ENCODE measurements at places on chromosomes 7 and 10.

- DNase-seq, result no peak
Observed at GRCh38 chr7:111517549-111517951, 44.7 kb downstream of the IMMP2L start.

- no peak for DNase-seq
Observed at GRCh38 chr10:52004342-52004949, 305.1 kb upstream of the CSTF2T start.

DNA sequence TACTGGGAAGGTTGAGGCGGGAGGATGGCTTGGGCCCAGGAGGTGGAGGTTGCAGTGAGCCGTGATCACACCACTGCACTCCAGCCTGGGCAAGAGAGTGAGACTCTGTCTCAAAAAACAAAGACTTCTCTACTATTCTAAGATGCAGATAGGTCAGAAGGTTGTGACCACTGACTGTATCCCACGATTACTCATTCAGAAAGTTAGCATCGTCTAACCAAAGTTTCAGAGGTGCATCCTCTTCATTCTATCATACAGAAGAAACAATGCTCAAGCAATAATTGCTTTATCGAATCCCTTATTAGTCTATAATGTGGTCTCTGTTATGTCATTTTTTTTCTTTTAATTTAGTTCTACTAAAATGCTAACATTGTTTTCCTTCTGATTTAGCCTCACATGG, 348.7 kb upstream of the LRGUK start:
- DNase-seq, result no peak

DNA sequence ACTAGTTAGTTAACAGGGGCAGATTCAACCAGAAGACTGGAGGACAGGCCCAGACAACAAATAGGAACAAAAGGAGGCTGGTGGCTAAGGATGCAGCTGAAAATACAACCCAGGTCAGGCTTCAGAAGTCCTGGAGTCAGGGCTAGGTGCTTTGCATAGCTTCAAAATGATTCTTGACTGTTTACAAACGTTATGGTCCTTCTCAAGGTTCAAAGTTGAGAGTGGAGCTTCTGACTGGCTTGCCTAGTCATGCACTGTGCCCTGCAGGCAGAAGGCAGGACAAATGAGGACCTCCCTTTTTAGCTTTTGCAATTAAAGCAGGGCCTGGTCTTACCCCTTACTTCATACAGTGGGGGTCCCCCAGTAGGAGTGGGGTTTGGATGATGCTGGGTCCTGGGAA, 4.4 kb upstream of the CDH23 start:
- DNase-seq, result no peak

DNA sequence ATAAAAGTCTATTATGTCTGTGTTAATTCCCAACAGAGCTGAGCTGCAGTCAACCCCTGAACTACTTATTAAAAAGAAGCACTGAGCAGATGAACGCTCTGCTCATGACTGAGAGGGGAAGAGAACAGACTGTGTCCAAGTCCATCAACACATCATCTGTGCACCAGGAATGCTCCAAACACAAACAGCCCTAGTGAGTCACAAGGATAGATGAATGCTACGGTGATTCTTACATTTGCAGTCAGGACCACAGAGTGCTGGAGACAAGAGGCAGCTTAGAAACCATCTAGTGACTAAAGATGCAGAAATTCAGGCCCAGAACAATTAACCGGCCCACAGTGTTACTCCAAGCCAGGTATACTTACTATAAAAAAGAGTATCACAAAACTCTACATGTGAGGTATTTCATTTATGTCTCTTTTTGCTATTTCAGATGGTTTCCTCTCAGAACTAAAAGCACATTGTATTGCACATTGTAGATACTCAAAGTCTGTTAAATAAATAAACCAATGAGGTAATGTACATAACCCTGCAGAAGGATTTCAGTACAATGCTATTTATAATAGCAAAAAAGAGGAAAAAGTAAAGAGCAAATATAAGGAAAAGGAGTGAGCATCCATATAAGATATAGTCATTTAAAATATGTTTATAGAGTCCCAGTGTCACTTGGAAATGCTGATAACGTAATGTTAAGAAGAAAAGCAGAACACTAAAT, 159.2 kb downstream of the KCNMA1 start:
- no peak for DNase-seq

DNA sequence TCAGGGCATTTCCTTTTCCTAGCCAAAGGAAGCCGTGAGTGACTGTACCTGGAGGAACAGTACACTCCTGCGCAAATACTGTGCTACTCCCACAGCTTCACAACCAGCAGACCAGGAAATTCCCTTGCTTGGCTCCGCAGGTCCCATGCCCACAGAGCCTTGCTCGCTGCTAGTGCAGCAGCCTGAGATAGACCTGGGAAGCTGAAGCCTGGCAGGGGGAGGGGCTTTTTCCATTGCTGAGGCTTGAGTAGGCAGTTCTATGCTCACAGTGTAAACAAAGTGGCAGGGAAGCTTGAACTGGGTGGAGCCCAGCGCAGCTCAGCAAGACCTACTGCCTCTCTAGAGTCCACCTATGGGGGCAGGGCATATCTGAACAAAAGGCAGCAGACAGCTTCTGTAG, 291.2 kb downstream of the HGF start:
- no peak for DNase-seq

DNA sequence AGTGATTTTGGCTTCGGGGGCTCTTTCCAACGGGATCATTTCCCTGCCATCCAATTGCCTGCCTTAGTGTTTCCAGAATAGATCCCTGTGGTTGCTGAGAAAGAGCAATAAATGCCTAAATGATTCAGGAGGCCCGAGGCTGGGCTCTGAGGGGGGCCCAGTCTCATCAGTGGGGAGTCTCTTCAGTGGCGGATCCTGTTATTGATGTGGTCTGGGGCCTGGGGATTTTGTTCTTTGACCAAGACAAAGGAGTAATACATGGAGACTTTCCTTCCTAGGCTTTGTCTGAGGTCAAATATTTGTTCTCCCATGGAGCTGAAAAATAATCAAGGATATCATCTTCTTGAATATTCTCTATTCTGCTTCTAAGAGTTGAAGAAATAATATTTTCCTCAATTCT, 40.8 kb downstream of the TAS2R41 start:
- no peak for DNase-seq
